ENCODE measurements at places on chromosomes 1 and 21.

DNA sequence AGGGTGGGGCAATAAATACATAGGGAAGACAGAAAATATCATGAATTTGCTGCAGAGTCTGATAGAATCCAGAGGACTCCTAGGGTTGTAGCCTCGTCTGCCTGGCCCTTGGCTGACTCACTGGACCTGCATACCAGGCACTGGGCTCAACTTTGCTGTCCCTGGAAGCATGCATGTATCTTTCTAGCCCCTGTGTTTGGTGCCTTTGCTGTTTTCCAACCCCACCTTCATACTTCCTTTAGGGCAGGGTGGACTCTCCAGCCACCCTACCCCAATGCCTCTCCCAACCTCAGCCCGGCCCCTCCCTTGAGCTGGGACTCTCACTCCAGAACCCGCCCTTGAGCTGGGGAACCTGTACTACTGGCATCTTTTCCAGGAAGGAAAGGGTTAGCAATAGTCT is 1.2 kb downstream of the RAB25 start:
- no peak for DNase-seq

- DNase-seq = no peak
Measured at GRCh38 chr1:212208978-212209644, 76.1 kb upstream of the PPP2R5A start.

DNA sequence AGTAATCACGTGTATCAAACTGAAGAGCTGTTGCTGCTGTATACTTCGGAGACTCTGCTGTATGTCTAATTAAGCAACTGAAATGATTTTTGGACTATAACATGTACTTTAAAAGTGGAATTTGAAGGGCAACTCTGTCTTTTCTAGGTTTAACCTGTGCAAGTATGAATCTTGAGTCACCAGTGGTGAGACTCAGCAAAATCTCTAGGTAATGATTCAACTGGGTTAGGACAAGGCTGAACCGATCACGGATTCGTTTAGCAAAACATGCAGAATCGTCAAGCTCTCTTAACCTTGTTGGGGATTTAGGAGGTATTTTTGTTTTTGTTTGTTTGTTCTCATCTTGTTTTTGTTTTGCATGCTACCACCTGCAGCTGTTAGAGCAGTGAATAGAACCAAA is 149.6 kb downstream of the CYYR1 start:
- no peak for DNase-seq

DNA sequence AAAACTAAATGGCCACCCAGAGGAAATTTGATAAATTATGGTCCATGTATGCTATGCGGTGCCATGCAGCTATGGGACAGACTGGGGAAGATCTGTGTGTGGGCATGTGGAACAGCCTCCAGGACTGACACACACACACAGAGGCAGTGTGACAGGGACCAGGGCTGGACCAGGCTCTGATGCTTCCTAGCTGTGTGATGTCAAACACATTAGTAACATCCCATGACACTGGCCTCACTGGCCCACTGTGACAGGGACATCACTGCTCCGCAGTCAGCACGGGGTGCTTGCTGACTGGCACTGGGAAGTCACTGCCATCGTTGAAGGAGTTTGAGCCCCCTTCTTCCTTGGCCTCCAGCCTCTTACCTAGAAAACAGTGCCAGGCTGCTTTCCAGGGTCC is 13.9 kb downstream of the RAP1GAP start:
- DNase-seq = no peak

DNA sequence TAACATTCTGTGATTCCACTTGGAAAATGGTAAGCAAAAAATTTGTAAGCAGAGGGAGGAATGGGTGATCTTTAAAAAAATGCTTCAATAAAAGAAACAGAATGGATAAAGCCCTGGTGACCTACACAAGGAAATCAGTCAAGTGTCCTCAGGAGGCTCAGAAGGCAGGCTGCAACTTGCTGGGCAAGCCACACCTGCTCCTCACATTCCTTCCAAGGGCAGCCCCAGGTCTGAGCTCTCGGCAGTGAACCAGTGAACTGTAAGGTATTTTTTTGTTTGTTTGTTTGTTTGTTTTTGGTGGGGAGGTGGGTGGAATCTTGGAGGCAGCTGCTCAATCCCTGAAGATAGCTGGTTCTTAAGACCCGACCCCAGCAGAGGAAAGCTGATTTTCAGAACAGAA is 4.4 kb downstream of the TACSTD2 start:
- no peak for DNase-seq

- DNase-seq = no peak
Measured at GRCh38 chr1:4733446-4734177, 79.2 kb downstream of the AJAP1 start.

DNA sequence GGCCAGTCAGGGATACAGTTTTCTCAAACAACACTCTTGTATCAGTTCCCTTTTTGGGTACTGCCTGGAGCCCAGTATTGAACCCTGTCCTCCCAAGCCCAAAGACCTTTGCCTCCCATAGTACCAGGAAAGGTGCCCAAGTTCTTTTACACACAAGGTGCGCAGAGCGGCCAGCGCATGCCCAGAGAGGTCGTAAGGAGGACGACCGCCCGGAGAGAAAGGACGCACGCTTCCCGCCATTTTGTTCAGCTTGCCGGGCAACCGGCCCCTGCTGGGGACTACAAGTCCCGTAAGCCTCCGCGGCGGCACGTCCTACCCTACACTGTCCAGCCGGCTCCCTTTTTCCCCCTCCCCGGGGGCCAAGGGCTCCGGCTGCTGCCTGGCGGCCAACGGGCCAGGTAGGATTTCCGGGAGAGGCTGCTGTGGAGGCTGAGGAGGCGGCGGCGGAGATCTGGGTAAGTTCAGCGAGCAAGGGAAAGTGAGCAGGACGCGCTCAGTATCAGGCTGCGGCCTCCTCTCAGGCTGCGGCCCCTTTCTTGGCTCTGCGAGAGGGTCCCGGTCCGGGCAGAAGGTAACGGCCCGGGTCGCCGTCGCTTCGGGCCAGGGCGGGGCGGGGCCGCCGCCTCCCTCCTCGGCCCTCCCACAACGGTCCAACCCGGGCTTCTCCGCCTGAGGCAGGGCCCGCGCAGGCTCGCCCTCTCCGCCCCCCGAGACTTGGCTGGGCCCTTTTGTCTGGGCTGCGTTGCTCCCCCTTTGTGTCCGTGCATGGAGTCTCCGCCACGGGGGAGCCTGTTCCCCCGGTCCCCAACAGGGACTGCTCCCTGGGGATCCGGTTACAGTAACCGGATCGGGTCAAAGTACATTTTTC is at the start of gene PHACTR4:
Gene PHACTR4 (plus strand): TSS at position 370 of the 868 bp plus-strand sequence. CDS start 37,708 bp downstream, outside the sequence.
- DNase-seq = peak; percentile 90

GRCh38 chr1:32045772-32046171 is 27.0 kb upstream of the TMEM39B start:
- DNase-seq = no peak

DNA sequence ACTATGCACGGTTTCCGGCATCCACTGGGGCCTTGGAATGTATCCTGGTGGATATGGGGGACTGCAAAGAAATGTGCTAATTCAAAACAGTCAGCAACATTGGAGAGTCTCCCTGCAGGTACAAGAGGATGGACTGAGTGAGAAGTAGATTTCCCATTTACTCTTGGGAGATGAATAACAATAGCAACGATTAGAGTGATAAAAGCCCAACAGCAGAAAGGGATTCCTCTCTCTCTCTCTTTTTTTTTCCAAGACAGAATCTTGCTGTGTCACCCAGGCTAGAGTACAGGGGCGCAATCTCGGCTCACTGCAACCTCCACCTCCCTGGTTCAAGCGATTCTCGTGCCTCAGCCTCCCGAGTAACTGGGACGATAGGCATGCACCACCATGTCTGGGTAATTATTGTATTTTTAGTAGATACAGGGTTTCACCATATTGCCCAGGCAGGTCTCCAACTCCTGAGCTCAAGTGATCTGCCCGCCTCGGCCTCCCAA is 5.0 kb upstream of the SHCBP1L start:
- no peak for DNase-seq

DNA sequence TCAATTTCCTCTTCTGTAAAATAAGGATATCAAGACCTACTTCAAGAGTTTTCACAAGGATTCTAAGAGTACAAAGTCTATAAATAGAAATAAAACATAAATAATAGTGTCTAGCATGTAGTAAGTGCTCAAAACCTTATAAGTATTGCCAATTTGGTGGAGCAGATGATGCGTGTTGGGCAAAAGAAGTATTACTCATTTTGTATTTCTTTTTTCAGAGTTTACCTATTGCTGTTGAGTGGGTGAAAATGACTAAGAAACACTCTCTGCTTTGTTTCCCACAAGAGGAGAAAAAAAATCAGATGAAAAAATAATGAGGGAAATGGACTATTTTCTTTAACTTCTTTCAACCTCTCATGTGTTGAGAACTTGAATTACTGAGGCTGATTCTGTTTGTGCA is 103.3 kb upstream of the KCNK2 start:
- DNase-seq = no peak

GRCh38 chr1:66599346-66599745 is 65.4 kb downstream of the SGIP1 start:
- DNase-seq = no peak

- DNase-seq = no peak
Measured at GRCh38 chr21:31352836-31353235, 8.8 kb upstream of the TIAM1 start.
